Pulmonary artery endothelial cell (primary cell): ENCODE measurements at places on chromosomes 16 and 17. TPM values are rescaled to one million over a fixed set of nuclear protein-coding genes. Genes with fewer than 3 reads are reported as not detected.

GRCh38 chr17:33481652-33482051 is 188.6 kb upstream of the ASIC2 start:
- no peak for DNase-seq

- no peak for DNase-seq
Measured at GRCh38 chr17:64687961-64688360, 25.9 kb upstream of the SMURF2 start.

- DNase-seq, result no peak
Measured at GRCh38 chr16:70370924-70371323, 24.2 kb downstream of the DDX19A start.

- DNase-seq, result peak; percentile 93
Measured at GRCh38 chr17:58658804-58659713, 32.8 kb downstream of the TEX14 start.

HOXB5 gene
- total RNA-seq, result 0.07 TPM in 1 of 2 replicates, not detected in the other

GRCh38 chr17:2903193-2903974 is 107.1 kb downstream of the RAP1GAP2 start:
- no peak for DNase-seq

GRCh38 chr17:42775534-42776098 is 2.4 kb downstream of the VPS25 start:
- no peak for DNase-seq

DNA sequence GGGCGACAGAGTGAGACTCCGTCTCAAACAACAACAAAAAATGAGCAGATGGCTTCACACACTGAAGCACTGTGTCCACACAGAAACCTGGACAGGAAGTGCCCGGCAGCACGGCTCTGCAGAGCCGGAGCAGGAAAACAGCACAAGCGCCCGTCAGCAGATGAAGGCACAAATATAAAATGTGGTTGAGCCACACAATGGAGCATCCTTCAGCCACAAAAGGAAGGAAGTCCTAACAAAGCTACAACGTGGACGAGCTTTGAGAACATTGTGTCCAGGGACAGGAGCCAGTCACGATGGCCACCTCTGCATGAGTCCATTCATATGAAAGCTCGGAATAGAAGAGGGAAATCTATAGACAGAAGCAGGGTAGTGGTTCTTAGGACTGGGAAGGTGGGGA is 15.7 kb downstream of the RHBDF2 start:
- DNase-seq, result no peak

GRCh38 chr17:12227547-12227946 is 206.9 kb downstream of the MAP2K4 start:
- no peak for DNase-seq
